ENCODE measurements at places on chromosomes 6 and 20.

DNA sequence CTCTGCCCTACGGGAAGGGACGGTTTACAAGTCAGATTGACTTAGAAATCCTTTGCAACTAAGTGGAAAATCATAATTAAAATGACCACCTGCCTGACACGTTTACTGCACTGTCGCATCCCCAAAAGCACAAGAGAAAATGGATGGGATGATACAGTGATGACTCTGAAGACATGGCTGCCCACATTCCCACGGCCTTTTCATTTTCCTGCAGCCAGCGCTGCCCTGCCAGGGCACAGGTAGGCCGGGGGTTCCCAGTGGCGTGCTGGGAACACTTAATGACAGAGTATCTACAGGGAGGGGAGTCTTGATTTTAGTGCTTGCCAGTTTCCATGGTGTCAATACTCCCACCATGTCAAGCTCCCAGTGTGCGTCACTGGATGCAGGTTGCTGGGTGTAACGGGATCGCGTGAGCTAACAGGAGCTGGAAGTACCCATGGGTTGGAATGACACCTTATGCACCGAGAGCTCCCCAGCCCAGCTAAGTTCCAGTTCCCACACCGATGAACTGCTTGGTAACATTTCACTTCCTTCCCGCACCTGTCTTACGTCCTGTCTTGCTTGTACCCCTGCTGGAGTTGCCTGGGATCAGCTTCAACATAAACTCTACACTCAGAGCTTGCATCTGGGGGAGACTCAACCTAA, 129.0 kb downstream of the ANKRD60 start:
- DNase-seq = no peak

- no peak for DNase-seq
Observed at GRCh38 chr20:51628533-51629398, 86.2 kb upstream of the NFATC2 start.

DNA sequence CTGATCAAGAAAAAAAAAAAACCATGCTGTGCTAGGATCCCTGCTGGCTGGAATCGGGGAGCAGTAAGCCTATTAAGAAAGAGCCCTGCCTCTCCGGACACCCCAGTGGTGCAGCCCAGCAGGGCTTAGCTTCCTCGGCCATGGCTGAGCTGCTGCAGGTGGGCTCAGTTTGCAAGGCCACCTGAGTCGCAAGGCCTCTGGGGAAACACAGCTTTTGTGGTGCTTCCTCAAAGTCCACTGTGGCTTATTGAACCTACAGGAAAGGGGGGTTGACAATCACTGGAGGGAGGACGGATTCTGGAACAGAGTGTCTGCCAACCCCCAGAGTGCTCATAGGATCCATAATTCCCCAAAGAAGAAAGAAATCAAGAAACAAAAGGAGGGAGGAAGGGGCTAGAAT, 240.8 kb downstream of the SMOC2 start:
- no peak for DNase-seq

DNA sequence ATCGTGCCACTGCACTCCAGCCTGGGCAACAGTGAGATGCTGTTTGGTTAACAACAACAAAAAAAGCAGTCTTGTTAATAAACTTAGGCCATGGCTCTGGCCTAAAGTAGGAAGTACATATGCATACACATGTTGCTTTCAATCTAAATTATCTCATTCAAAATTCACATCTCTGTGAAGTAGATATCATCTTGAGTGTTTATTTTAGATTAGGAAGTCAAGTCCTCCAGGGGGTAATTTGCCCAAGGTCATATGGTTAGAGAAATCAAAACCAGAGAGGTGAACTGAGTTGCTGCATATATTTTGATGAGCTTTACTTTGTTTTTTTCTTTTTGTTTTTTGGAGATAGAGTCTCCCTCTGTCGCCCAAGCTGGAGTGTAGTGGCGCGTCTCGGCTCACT, 52.8 kb downstream of the B4GALT5 start:
- DNase-seq = peak; percentile 13

GRCh38 chr6:143675382-143675900, 2.3 kb upstream of the PHACTR2 start:
- no peak for DNase-seq

- no peak for DNase-seq
Observed at GRCh38 chr6:122285292-122285913, 114.0 kb upstream of the HSF2 start.

- DNase-seq = no peak
Observed at GRCh38 chr6:150600010-150600300, 270 bp downstream of the PLEKHG1 start.

- DNase-seq = no peak
Observed at GRCh38 chr20:5150226-5151076, 23.6 kb downstream of the CDS2 start.

DNA sequence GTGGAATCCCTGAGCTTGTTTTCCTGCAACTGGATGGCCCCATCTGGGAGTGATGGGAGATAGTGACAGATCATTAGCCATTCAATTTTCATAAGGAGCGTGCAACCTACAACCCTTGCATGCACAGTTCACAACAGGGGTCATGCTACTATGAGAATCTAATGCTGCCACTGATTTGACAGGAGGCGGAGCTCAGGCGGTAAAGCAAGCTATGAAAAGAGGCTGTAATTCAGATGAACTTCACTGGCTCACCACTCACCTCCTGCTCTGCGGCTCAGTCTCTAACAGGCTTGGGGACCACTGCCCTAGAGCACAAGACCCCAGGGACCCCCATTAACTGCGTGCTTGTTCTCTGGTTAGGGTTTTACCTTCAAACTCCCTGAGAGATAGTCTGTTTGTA, 12.4 kb upstream of the TREML4 start:
- DNase-seq = no peak

DNA sequence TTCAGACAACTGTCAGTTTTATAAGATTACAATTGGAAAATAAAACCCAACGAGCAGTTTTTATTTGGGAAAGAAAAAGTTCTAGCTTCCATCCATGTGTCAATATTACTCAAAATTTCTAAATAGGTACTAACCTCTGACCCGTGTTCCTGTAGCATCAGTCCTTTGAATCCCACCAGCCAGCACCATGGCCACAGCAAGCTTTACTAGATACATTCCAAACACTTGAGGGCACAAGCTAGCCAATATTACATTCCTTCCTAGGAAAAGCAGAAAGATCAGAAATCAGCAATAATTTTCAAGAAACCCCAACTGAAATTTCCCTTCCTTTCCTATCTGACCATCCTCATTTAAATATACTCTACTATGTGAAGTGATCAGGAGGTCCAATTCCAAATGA, 19.2 kb downstream of the ASF1A start:
- no peak for DNase-seq

DNA sequence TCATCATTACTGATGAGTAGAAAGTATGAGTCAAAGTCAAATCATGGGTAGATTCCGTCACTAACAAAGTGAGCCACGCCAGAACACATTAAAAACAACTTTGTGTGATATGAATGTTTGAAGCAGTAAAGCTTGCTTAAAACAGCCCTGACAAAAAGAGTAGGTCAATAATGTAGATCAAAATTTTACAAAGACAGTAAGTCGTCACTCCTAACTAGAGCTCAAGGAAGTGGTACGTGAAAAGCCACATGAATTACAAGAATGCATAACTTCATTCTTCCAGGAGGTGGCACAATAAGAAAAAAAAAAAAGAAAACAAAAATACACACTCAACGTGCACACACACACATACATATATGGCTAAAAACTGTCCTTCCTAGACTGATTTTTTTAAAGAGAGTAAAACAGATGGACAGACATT, 69.9 kb downstream of the HACE1 start:
- DNase-seq = peak; percentile 5

- DNase-seq = no peak
Observed at GRCh38 chr6:135087403-135087802, 32.8 kb upstream of the HBS1L start.

- peak; percentile 86 for DNase-seq
Observed at GRCh38 chr6:123997223-123997622, 193.6 kb downstream of the NKAIN2 start.

- peak; percentile 33 for DNase-seq
Observed at GRCh38 chr6:116287689-116288282, 8.1 kb upstream of the TSPYL1 start.

- no peak for DNase-seq
Observed at GRCh38 chr6:26597821-26598220, 1.1 kb downstream of the ABT1 start.

GRCh38 chr20:49630396-49630951, 62.5 kb upstream of the PTGIS start:
- no peak for DNase-seq

GRCh38 chr20:826695-827323, 6.7 kb upstream of the FAM110A start:
- no peak for DNase-seq

- DNase-seq = peak; percentile 94
Observed at GRCh38 chr20:10541668-10542411, 106.7 kb downstream of the SLX4IP start.

GRCh38 chr20:45843506-45843905, 9.9 kb downstream of the SNX21 start:
- DNase-seq = no peak

GRCh38 chr6:73743556-73743955, 47.6 kb downstream of the CD109 start:
- no peak for DNase-seq

DNA sequence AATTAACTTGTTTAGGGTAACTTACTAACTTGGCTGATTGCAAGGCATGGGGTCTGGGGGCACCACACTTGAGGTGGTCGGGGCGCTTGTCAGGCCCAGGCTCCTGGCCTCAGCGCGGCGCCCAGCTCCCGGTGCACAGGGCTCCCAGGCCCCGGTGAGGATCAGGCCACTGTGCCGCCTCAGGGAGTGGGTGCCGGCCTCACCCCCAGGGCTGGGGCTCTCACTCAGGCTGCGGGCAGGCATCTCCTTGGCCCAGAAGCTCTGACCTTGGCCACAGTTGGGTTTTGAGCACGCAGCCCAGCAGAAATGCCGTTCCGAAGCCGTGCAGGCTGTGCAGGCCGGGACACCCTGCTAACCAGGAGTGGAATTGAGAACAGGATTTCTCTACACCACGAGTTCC, 37.8 kb upstream of the BHLHE23 start:
- no peak for DNase-seq

- DNase-seq = no peak
Observed at GRCh38 chr6:159808647-159809046, 8.6 kb downstream of the PNLDC1 start.

- DNase-seq = peak; percentile 48
Observed at GRCh38 chr20:40945754-40946450, 82.7 kb upstream of the TOP1 start.

DNA sequence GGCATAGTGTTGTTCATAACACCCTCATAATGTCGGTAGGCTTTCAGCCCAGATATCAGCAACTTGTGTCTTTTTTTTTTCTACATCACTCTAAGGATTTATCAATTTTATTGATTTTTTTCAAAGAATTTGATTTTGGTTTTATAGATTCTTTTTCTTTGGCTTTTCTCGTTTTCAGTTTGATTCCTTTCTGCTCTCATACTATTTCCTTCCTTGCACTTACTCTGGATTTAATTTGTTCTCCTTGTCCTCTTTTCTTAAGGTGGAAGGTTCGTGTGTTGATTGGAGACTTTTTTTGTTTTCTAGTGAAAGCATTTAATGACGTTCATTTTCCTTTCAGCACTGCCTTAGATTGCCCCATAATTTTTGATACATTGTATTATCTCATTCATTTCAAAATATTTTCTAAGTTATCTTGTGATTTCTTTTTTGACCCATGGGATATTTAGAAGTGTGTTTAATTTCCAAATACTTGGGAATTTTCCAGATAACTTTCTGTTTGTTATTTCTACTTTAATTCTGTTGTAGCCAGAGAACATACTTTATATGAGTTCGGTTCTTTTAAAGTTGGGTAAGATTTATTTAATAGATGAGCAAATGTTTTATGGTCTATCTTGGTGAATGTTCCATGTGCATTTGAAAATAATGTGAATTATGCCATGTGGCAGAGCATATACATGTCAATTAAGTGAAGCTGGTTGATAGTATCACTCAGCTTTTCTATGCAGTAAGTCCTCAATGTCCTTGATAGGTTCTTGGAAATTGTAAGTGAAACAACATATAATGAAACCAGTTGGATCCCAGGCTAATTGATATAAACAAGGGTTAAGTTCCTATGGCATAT, 62.8 kb downstream of the IRF4 start:
- no peak for DNase-seq

DNA sequence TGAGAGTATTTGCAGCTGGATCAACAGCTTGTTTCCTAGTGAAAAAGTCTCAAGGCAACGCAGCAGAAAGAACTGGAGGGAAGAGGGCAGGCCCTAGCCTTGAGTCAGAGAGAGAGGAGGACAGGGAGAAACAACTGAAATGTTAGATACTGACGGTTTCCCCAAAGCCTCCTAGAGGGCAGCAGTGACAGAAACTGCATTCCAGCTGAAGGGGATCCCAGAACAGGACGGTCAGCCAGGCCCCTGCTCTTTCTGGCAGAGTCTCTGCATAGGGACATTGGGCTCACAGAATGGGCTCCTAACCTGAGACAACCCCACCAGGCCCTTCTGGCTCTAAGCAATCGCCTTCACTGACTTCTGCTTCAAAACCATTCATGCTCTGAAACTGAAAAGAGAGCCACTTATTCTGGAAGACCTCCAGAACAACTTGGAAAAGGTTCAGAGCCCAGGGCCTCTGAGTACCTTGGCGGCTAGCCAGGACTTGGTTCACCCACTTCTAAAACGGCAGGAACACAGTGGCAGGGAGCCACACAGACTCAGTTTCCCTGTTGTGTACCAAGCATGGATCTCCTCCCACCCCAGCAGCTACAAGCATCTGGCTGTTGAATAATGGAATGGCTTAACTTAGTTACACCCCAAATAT, 72.9 kb downstream of the PSMB1 start:
- no peak for DNase-seq

- DNase-seq = no peak
Observed at GRCh38 chr6:127205036-127205435, 61.6 kb upstream of the RNF146 start.

DNA sequence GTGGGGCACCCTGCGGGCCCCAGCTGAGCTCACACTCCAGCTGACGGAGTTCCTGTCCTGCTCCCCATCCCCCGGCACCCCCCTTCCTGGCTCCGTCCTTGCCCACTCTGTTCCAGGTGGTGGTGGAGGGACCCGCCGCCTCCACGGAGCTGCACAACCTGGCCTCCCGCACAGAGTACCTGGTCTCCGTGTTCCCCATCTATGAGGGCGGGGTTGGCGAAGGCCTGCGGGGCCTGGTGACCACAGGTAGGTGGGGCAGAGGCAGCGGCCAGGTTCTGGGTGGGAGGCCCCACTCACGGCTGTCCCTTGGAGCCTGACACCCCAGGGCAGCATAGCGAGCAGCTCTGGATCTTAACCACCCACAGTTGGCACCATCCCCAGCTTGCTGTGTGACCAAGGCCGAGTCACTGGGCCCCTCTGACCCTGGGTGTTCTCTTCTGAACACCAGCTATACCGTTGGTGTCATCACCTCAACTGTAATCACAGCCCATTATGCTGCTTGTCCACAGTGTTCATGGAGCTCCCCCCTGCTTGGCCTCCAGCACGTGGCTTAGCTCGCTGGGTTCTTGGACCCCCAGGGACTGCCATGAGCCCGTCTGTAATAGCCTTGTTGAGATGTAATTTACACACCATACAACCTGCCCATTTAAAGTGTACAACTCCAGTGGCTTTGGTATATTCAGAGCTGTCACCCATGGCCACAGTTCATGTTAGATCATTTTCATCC, 17.4 kb downstream of the COL20A1 start:
- no peak for DNase-seq

GRCh38 chr6:164108869-164109769, 694.6 kb downstream of the QKI start:
- no peak for DNase-seq

- peak; percentile 57 for DNase-seq
Observed at GRCh38 chr6:43771210-43771857, 1.3 kb downstream of the VEGFA start.

GRCh38 chr6:49933526-49933925, 30.4 kb downstream of the DEFB114 start:
- no peak for DNase-seq

- no peak for DNase-seq
Observed at GRCh38 chr6:81553216-81553615, 199.3 kb downstream of the TENT5A start.

Data from NCI-H510A treated with DMSO at 0.1 percent for 48 hours (cell line).